ENCODE measurements at places on chromosomes 2 and 18.

DNA sequence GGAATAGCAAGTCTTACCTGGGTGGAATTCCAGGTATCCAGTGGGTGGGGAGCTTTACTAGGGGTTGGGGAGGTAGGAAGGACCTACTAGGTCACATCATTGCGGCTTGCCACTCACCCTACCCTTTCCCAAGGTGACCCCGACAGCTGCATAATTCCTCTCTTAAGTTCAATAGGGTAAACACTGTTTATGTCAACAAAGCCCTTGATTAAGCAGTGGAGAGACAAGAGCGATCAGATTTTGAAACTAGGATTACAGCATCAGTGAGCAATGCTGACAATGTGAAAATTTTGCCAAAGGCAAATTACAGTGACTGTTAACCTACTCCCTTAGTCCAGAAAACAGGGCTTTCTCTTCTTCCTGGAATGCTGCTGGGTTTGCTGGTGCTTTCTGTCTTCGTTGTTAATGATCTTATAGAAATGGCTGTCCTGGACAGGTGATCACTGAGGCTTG lies 14.5 kb downstream of the SLC19A3 start:
- peak; percentile 57 for DNase-seq

DNA sequence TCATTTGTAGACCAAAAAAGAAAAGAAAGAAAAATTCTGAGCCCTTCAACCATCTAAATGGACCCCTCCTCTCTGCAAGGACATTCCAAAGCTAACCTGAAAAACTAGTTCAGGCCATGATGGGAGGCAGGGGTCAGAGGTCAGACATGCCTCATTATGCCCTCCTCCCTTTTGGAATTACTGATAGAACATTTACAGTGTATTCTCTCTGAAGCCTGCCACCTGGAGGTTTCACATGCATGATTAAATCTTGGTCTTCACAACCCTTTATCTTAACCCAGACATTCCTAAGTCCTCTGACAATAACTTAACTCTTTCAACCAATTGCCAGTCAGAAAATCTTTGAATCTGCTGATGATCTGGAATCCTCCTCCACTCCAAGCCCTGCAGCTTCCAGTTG lies 86.0 kb downstream of the SPP2 start:
- DNase-seq: peak; percentile 30

DNA sequence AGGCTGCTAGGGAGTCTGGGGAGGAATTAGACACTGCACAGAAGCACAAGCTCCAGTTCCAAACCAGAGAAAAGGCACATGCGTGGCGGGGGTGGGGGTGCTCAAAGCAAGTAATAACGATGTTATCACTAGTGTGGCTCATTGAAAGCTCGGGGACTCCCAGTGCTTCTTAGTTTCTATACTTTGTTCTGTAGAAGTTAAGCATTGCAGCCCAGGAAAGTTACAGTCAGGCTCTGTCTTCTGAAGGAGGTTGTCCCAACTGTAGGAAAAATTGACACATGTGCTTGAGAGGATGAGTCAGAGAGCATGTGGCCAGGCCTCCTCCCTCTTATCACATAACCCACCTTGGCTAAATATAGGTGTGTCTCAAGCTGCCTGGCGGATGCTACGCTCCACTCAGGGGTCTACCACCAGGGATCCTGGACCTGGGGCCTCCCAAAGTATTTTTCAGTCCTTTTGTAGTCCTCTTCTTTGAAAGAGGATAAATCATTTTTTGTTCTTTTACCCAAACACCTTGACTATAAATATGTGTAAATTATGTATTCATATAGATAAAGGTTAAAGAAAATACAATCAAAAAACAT lies 3.8 kb downstream of the GALNT5 start:
- DNase-seq: peak; percentile 93

DNA sequence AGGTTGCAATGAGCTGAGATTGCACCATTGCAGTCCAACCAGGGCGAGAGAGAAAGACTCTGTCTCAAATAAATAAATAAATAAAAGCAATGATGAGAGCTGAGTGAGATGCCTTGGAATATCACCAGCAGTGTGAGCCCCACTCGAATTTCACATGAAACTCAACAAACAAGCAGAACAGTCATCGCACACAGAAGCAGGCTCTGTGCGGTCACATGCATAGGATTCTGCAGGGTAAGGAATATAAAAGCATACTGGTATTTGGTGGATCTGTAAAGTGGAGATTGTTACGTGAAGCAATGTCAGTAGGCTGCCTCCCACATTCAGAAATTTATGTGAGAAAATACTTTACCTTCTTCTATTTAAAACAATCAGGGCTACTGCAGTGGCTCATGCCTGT lies 18.0 kb upstream of the AP1S3 start:
- DNase-seq: no peak

GRCh38 chr2:119706221-119706620 lies 27.2 kb downstream of the TMEM177 start:
- DNase-seq: no peak

DNA sequence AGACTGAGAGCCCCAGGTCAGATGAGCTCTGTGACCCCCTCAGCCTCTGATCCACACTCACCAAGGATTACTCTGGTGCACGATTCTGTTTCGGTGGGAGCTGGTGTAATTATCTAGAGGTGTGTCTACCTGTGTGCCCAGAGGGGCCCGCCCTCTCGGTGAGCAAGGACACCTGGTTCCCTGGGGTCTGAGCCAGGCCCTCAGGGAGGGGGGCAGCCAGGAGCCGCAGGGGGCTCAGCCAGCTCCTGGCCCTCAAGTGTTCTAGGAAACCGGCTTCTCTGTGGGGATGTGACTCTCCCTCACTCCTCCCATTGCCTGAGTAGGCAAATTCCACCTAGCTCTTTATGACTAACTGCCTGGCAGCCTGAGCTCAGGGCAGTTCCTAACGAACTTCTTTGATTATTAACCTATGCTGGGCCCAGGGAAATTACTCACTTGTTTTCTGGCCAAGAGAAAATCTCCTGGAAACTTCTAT lies 17.4 kb downstream of the AGAP1 start:
- peak; percentile 71 for DNase-seq

- no peak for DNase-seq
These were observed 11.2 kb downstream of the GAREM1 start for GRCh38 chr18:32459361-32460101.

DNA sequence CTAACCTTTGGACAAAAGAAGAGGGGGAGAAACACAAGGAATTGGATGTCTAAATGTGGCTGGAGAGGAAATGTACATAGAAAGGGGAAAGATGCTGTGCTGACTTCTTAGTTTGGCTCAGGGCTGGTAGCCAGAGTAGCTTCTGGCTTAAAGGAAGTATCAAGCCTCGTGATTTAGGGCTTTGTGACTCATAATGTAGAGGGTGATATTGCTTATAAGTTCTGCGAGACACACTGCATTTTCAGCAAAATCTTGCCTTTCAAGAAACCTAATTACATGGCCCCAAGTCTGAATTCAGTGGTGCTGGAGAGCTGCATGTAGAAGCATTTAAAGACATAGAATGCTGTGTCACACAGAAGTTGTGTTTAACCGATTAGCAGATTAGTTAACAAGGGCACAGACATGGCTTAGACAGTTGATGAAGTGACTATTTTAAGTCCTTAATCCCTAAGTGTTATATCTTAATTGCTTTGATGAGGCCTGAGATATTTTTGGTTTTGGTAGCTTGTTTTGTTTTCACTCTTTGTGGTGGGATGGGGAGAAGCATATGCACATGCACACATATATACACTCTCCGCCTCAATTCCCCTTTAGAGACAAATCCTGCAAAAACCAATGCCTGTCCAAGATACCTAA lies 66.4 kb downstream of the EPAS1 start:
- no peak for DNase-seq

GRCh38 chr2:223797811-223798721 lies 39.3 kb downstream of the AP1S3 start:
- no peak for DNase-seq

GRCh38 chr2:85405201-85406059 lies 4.7 kb downstream of the CAPG start:
- no peak for DNase-seq

GRCh38 chr2:6946722-6947121 lies 29.5 kb downstream of the RNF144A start:
- peak; percentile 25 for DNase-seq

- DNase-seq: no peak
These were observed 62.3 kb upstream of the TMEM178A start for GRCh38 chr2:39603436-39603835.

DNA sequence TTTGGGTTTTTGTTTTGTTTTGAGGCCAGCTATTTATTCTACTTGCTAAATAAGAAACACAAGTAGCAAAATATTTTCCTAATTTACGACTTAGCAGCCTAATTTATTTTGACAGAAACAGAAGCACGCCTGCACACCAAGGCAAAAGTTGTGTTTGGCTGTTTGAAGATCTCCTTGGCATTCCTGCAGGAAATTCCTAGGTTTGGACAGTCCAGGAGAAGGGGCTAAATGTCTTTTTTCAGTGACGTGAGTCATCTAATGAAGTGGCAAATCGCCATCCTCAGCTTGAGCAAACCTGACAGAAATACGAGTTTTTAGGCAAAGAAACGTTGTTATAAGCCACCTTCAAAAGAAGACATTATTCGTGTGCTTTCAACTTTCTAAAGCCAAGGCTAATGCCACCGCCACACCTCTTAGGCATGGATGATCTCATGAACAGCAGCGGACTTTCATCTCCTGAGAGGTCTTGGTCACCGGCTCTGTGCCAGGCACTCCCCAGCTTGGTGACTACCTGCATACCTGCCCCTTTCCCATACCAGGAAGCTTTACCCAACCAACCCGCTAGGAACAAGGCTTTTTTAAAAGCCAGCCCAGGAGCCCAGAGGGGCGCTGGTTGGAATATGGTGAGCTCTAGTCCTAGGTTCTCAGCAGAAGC lies 30.9 kb downstream of the STK39 start:
- peak; percentile 91 for DNase-seq

- DNase-seq: no peak
These were observed 21.5 kb downstream of the MEIS1 start for GRCh38 chr2:66456183-66457041.

DNA sequence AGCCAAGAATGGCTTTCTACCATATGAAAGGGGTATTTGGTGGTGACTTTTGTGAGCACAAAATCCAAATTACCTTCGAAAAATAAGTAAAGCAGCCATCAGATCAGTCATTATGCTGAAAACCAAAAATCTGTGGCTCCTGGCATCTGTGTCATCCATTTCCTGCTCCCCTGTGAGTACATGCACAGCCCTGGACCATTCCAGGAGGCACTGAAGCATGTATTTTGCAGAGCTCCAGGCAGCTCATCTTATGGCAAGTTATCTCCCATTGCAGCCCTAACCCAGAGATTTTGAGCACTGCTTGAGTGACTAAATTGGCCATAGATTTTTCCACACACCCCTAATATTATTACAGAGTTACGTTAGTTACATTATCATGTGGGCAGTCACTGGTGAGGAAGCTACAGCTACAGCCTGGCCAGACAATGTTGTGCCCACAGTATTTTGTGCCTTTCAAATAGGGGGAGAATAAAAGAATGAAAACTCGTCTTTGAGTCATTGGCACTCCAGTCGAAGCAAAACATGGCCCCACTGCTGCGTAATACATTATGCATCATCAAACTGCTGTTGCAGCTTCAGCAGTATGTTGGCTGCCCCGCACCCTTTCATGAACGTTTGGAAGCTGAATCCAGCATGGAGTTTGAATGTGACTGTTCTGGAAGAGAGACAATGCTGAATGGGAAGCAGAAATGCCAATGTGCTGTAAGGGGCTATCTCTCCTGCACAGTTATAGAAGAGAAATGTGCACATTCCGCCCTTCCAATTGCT lies 702.2 kb downstream of the RNF144A start:
- no peak for DNase-seq

DNA sequence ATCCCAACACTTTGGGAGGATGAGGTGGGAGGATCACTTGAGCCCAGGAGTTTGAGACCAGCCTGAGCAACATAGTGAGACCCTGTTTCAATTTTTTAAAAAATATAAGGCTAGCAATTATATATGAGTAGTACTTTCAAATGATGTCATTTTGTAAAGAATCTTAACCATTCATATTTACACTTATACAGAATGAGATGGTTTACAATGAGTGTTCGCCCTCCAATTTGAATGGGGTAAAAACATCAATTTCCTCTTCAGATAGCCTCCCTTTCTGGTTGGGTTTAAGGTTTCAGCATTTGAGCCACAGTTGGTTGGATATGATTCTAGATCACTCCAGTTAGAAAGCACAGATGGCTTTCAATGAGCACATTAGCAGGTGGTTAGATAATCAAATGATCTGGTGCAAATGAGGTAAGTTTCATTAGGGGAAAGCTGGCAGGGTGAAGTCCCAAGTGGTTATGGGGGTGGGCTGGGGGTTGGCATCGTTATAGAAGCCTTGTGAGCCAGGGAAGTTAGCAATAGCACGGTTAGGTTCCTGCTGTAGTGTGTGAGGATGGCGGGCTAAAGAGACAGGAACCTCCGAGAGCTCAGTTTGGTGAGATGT lies 63.9 kb downstream of the TRPM8 start:
- DNase-seq: no peak

GRCh38 chr18:67670024-67670543 lies 153.6 kb upstream of the DSEL start:
- DNase-seq: no peak

DNA sequence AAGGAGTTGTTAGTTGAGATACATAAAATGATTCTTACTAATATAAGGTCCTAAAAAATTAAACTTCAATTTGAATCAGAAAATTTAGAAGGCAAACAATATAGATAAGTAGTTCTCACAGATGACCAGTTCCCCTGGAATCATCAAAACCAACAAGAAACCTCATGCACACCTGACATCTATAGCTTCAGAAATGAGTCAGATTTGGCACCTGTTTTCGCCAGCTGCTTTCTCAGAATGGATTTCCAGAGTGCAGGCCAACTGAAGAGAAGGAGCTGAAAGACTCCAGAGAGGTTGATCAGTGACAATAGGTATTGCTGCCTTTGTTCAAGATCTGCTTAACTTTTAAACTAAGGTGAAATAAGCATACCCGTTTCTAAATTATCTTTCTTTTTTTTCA lies 192.4 kb downstream of the RDH14 start:
- DNase-seq: no peak

DNA sequence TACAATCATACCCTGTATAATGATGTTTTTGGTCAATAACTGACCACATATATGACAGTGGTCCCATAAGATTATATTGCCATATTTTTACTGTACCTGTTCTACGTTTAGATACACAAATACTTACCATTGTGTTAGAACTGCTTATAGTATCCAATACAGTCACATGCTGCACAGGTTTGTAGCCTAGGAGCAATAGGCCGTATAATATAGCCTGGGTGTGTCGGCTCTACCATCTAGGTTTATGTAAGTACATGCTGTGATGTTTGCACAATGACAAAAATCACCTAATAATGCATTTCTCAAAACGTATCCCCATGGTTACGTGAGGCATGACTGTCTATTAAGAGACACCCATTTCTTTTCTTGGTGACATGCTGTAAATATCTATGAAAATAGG lies 55.0 kb upstream of the APCDD1 start:
- no peak for DNase-seq

DNA sequence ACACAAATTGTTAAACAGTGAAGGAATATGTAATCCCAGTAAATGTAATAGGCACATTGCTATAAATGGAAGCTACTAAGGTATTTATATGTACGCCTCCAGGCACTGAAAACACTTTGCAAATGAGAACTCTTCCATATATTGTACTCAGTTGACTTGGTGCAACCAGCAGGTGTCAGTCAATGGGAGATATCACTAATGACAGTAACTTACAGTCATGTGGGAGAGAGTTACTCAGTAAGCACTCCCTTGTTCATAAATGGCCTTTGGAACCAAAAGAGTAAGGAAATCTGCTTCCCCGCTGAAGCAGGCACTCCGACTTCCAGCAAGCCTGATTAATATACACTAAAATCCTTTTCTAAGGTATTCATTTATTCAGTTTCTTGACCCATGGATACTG lies 5.9 kb downstream of the MDH1 start:
- no peak for DNase-seq

Data from LoVo (cell line).